ENCODE measurements at places on chromosomes 1 and 21. TPM values are rescaled to one million over a fixed set of nuclear protein-coding genes. Genes with fewer than 3 reads are reported as not detected.
A peak's percentile ranks its signal among the peaks of the same experiment; 100 is the strongest.

SLC25A33 gene
- 13.4 TPM for total RNA-seq

DNA sequence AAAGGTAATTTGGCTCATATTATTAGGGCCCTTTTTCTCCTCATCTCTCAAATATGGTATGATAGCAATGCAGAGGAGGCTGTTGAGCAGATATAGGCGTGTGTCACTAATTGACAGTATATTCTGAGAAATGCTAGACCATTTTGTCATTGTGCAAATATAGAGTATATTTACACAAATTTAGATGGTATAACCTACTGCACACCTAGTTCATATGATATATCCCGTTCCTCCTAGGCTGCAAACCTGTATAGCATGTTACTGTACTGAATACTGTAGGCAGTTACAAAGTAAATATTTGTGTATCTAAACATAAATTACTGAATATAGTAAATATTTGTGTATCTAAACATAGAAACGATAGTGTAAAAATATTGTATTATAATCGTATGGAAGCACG lies 8.6 kb downstream of the ZBTB37 start:
- DNase-seq, result no peak

- DNase-seq, result no peak
Observed at GRCh38 chr1:216822480-216822879, 99.3 kb upstream of the ESRRG start.

GRCh38 chr1:36982709-36983108 lies 51.6 kb downstream of the GRIK3 start:
- DNase-seq, result no peak

GRCh38 chr1:103069201-103069600 lies 39.1 kb downstream of the COL11A1 start:
- DNase-seq, result no peak

- no peak for DNase-seq
Observed at GRCh38 chr1:26125946-26126320, 14.3 kb downstream of the PDIK1L start.

GRCh38 chr1:227841096-227841495 lies 25.6 kb downstream of the PRSS38 start:
- DNase-seq, result no peak

GRCh38 chr21:42193131-42193671 lies 25.7 kb upstream of the ABCG1 start:
- DNase-seq, result peak; percentile 63

DNA sequence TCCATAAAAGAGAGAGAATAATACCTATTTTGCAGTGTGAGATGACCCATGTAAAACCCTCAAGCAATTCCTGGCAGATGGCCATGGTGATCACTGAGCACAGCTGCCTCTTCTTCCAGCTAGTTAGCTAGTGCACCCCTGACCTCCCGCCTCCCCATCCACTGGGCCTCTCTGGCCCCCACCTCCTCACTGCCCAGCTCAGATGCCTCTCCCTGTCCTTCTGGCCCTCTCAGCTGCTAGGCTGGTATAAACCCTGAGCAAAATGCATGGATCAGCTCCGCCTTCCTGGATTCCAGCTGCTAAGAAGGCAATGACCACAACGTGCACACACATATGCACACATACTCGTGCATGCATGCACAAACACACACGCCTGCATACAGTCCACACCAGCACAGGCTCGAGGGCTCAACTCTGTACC lies 117.2 kb downstream of the DMRTB1 start:
- DNase-seq, result no peak

DNA sequence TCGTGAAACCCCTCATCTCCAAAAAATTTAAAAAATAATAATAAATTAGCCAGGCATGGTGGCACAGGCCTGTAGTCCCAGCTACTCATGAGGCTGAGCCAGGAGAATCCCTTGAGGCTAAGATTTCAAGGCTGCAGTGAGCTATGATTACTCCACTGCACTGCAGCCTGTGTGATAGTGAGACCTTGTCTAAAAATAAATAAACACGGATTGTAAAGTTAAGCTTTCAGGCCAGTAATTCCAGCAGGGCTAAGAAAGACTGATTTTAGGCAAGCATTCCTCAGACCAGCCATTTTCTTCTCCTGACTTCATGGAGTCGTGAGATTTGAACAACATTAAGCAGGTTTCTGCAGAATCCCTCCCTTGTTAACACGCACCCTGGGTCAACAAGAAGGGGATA lies 77.2 kb upstream of the EFHD2 start:
- DNase-seq, result no peak

DNA sequence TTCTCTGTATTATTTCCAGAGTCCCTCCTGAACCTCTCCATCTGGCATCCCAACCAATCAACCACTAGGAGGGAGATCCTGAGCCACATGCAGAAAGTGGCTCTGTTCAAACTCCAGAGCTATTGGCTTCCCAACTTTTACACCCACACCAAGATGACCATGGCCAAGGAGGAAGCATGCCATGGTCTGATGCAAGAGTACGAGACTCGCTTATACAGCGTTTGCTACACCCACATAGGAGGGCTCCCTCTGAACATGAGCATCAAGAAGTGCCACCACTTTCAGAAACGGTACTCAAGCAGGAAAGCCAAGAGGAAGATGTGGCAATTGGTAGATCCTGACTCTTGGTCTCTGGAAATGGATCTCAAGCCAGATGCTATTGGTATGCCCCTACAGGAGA lies 23.6 kb downstream of the RGSL1 start:
- DNase-seq, result no peak

- DNase-seq, result peak; percentile 96
Observed at GRCh38 chr1:218488986-218489385, 143.8 kb downstream of the TGFB2 start.

- DNase-seq, result no peak
Observed at GRCh38 chr1:1433804-1434130, 1.7 kb upstream of the VWA1 start.

DNA sequence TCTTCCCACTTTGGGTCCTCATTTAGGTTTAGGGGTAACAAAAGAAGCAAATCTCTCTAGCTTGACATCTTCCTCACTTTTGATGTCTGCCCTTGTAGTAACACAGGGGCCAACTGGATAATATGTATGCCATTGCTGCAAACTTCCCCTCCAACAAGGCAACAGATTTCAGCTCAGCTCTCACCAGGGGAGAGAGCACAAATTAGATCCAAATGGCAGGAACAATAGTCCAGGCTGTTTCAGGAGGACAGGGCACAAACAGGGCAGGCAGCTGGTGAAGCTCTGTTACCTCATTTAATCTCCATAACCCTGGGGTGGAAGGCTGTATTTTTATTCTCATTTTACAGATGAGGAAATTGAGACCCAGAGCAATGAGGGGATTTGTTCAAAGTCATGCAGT lies 4.3 kb upstream of the PIK3R3 start:
- DNase-seq, result no peak

TCHHL1 gene
- total RNA-seq, result not detected

DNA sequence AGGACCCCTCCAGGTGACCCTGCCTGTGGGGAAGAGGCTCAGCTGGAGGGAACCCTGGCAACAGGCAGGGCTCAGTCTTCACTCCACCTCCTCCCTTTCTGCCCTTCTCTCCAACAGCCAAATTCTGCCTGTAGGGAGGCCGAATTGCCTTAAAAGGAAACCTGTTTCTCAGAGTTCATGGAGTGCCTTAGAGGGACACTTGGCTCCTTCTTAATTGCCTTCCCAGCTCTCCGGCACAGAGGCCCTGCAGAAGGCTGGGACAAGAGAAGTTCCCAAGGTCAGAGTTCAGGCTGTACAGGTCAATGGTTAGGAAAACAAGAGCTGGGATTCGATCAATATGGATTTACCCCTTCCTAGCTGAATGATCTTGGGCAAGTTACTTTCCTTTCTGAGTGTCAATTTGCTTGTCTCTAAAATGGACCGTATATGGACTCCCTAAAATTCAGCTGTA lies 6.2 kb downstream of the CSRP1 start:
- DNase-seq, result no peak

DNA sequence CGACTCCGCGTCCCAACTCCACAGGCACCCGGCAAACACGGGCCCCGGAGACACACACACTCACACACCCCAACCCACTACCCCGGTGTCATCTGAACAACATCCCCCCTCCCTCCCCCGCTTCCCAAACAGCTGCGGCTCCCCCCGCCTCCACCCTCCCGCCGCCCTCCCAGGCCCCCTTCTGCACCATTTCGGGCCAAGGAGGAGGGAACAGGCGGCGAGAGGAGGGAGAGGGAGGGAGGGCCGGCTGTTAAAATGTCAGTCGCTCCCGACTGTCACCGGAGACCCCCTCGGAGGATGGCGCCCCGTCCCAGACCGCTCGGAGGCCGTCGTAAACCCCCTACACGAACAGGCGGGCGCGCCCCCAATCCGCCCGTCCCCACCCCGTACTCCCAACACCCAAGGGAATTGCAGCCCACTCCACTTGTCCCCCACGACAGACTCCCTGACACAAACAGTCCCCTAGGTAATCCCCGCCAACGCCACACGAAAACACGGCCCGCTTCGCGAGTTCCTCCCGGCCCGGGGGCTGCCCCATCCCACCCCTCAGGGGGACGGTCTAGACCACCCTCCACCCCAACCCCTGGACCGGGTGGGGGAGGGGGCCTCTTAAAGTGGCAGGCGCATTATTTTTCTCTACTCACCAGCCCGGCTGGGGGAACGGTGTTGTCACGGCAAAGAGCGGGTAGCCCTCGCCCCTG lies 583 bp downstream of the MEF2D start:
- no peak for DNase-seq

ZNF683 gene
- total RNA-seq, result not detected

DNA sequence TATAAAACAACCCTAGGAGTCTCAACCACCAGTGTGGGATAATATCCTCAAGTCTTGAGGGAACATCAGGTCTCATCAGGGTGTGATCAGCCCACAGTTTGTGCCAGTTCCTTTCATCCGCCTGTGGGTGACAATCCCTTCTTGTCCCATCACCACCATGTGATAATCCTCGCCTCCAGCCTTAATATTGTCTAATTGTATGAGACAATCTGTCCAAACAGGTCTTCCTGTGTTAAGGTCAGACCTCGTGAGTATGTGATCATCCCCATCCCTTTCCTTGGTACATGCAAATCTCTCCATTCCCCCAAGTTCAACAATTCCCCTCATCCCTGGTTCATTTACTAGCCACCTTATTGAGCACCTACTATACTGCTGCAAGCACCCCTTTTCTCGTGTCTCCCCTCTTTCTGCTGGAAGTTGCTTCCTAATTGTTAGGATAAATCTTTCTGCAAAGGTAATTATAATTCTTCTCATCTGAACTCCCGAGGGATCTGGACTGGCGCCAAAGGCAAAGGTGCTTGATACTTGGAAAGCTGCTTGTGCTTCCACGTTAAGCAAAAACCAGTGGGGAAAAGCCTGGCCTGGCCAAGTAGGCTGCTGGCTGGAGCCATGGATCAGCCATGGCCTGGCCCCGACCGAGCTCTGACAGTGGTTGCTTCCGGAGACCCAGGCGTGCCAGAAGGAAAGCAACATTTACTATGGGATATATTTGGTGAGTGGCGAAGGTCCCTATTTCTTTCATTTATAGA lies 92.5 kb downstream of the RNF220 start:
- no peak for DNase-seq

BEST4 gene
- total RNA-seq, result not detected

WNT3A gene
- not detected for total RNA-seq

LCE3E gene
- not detected for total RNA-seq

CASQ2 gene
- total RNA-seq, result not detected

DNA sequence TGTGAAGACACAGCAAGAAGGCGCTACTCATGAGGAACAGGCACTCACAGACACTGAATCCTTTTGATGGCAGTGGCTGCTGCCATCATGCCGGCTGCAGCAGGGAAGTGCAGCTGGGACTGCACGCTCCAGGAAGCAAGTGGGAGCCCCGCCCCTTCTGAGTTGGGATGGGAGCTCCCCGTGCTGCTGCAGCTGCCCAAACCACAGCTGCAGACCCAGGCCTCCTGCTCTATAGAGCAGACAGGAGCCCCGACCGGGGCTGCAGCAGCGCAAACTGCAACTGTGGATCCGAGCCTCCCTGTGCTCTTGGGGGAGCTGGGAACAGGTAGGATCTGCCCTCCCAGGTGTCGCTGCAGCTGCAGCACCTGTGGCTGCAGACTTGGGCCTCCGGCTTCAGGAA lies 65.2 kb upstream of the MARK1 start:
- no peak for DNase-seq

MSTO1 gene
- total RNA-seq, result 24.0 TPM

GRCh38 chr1:19395678-19396192 lies 83.6 kb downstream of the SLC66A1 start:
- peak; percentile 20 for DNase-seq

BRDT gene
- total RNA-seq, result not detected

GLIS1 gene
- total RNA-seq, result 0.86 TPM

- peak; percentile 99 for DNase-seq
Observed at GRCh38 chr1:150162862-150163706, 13.4 kb downstream of the PLEKHO1 start.

GRCh38 chr1:211764701-211765100 lies 65.9 kb downstream of the LPGAT1 start:
- no peak for DNase-seq

MIXL1 gene
- not detected for total RNA-seq

DNA sequence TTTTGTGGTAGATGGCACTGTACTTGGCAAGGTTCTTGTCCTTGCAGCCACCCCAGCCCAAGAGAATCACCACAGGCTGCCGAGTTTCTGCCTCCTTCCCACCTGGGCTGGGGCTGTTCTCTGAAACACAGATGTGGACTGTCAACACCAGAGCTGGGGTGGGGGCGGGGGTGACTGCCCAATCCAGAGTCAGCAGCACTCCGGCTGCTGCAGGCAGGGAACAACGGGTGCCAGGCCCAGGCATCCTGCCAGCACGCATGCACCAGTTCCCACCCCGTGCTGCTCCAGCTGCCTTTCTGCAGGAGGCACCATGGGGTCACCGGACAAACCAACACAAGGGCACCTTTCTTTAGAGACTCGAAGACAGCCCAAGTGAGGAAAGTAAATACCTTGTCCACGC lies 14.1 kb downstream of the TMEM53 start:
- DNase-seq, result no peak

DNA sequence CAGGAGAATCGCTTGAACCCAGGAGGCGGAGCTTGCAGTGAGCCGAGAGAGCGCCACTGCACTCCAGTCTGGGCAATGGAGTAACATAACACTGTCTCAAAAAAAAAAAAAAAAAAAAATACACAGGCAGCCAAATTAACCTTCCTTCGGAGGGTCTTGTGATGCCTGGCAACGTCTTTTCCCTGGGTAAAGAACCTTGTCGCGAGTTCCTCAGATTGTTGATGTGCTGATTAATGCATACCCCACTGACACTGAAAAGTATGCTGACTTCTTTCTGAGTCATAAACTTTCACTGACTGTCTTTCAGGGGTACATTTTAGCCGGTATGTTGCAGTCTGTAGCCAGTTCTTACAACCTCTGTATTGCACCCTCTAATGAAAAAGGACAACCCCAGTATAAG lies 95.1 kb upstream of the SOD1 start:
- no peak for DNase-seq

ACTA1 gene
- not detected for total RNA-seq

GRCh38 chr1:63033211-63033610 lies 249.3 kb downstream of the ATG4C start:
- DNase-seq, result no peak

DNA sequence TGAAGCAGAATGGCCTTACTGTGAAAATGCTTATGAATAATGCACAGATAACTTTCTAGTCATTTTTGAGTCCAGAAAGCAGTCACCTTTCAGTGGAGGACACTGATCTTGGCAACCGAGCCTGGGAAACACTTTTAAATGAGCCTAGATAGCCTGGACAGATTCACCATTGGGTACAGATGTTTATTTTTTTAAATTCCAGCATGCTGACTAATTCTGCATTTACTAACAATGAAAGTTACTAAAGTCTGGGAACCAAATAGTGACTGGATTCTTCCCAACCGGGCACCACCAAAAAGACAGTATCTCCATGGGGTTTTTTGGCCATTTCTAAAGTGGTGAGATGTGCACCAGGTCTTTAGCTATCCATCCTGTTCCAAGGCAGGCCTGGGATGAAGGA lies 3.3 kb upstream of the FMOD start:
- DNase-seq, result peak; percentile 67

GRCh38 chr1:108712606-108713150 lies at the start of gene FNDC7:
TSS of gene FNDC7 (plus strand) at chr1:108712908. CDS start at chr1:108712934, 26 bp downstream.
- DNase-seq, result no peak

Data from H4 (cell line).